ENCODE measurements at places on chromosomes 2 and 18.

- no peak for DNase-seq
These were observed 223.5 kb downstream of the UBE2E3 start for GRCh38 chr2:181203916-181204315.

DNA sequence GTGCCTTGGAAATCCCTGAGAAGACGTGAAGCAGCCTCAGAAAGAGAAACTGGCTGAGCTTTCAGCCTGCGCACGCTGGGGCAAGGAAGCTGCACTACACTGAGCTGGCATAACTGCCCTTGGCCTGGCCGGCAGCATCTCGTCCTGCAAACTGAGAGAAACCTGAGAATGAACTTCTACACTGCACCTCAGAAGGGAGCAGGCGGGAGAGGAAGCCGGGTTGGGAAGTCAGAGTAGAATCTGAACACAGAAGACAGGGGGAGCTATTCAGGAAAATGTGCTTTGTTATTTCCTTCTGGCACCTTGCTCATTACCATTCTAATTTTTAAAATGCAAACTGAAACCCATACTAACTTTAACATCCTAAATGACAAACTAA is 70.9 kb downstream of the ZEB2 start:
- no peak for DNase-seq

GRCh38 chr2:223959688-223960087 is 2.4 kb downstream of the MRPL44 start:
- peak; percentile 28 for DNase-seq

DNA sequence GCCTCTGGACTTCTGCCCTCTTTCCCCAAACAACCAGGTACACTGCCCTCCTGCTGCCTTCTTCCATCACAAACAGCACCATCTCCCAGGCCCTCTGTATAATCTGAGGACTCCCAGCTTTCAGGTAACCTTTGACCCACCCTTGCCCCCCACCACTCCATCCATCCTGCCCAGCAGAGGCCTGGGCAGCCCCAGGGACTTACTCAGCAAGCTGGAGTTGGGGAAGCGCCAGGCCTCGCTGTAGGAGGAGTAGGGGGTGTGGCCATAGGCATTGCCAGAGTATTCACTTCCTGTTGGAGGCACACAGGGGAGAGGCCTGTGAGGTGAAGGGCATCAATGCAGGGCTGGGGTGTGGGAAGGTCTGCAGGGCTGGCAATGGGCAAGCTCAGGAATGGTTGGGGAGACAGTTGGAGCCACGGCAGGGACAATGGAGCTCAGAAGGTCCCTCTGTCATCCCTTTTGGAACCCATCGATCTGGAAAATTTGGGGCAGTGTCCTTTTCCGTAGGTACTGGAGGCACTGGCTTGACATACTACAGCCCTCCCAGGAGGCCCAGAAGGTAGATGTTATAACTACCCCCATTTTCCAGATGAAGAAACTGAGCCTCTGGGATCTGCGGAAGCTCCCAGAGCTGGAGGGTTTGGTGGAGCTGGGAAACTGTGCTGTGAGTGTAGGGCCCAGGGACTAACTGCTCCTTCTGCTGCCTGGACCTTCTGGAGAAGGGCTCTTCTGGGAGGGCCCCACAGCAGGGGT is 46.3 kb downstream of the PSD4 start:
- DNase-seq, result no peak

- DNase-seq, result no peak
These were observed 472.7 kb downstream of the CMPK2 start for GRCh38 chr2:6392966-6393365.

- no peak for DNase-seq
These were observed 33.4 kb upstream of the GAREM2 start for GRCh38 chr2:26139269-26140183.

DNA sequence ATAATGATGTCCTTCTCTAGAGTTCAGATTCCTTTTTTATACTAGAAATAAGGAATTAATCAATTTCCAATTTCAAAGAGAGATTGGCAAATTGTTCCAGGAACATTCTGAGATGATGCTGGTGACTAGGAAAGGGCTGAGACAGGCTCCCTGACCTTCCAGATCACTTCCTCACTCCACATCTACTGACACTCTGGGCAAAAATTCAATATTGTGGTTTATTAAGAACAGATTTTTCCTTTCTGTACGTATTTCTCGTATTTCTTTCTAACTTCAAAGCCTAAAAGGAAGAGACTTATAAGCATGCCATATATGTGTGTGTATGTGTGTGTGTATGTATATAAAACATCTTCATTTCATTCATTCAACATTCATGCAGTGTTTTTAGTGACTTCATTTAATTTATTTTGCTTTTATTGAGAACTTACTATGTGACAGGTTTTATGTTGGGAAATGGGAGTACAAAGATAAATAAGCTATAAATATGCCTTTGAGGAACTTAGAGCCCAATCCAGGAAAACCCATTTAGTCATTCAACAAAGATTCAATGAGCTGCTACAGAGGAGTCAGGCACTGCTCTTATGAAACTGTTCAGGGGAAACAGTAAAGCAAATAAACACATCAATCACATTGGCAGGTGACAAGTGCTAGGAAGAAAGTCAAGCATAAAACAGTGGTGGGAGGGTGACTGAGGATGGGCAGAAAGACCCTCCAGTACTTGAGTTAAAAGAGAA is 137.9 kb downstream of the RDH14 start:
- no peak for DNase-seq

GRCh38 chr2:226963528-226963927 is 127.7 kb downstream of the RHBDD1 start:
- DNase-seq, result no peak

- DNase-seq, result no peak
These were observed 137.6 kb downstream of the ATL2 start for GRCh38 chr2:38239452-38239851.

GRCh38 chr2:219911541-219911940 is 284.1 kb downstream of the SLC4A3 start:
- no peak for DNase-seq

- DNase-seq, result no peak
These were observed 13.3 kb upstream of the POLE4 start for GRCh38 chr2:74944987-74945787.

GRCh38 chr2:170885130-170885791 is 43.8 kb upstream of the GORASP2 start:
- no peak for DNase-seq

DNA sequence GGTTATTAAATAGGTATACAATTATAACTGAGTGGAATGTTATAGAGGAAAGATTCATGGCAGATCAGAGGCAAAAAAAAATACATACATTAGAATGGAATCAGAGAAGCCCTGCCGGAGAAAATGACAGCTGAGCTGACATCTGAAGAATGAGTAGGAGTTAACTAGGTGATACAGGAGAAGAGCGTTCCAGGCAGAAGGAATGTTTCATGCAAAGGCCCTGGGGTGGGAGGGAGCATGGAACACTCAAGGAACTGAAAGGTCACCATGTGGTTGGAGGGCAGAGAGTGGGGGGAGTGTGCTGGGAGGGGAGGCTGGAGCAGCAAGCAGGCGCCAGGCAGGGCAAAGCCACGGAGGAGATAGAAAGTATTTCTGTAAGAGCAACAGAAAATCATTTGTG is 31.6 kb upstream of the CDK5R2 start:
- DNase-seq, result no peak

DNA sequence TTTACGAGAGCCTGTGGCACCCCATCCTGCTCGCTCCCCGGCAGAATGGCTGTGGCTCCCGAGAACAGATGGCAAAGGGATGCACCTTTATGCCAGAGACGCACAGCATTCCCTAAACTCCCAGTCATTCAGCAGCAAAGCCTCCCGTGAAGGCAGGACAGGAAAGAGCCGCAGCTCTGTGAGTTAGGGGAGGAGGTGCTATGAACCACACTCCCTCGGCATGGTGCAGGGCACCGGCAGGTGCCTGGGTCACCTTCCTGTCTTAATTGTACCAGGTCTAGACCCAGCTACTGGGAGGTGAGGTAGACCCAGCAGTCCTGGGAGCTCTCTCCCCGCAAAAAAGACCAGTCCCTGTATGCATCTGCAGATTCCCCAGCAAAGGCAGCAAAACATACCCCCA is 149.8 kb downstream of the TWIST2 start:
- no peak for DNase-seq

- no peak for DNase-seq
These were observed 876 bp upstream of the CYP27A1 start for GRCh38 chr2:218780851-218781690.

DNA sequence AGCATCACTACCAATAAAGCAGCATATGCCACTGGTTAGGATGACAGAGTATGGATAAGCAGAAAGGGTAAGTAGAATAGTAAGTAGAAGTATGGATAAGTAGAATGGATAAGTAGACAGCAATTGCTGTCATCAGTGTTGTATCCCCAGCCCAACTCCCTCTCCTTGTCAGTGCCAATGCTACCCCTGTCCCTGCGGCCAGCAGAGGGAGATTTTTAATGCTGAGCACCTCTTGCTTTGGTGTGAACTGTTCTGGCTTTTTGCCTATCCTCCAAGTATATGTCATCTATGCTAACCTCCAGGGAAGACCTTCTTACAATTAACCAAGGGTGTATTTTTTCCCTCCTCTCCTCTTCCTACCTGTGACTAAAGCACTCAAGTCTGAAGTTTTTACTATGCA is 136.7 kb upstream of the SPHKAP start:
- no peak for DNase-seq

DNA sequence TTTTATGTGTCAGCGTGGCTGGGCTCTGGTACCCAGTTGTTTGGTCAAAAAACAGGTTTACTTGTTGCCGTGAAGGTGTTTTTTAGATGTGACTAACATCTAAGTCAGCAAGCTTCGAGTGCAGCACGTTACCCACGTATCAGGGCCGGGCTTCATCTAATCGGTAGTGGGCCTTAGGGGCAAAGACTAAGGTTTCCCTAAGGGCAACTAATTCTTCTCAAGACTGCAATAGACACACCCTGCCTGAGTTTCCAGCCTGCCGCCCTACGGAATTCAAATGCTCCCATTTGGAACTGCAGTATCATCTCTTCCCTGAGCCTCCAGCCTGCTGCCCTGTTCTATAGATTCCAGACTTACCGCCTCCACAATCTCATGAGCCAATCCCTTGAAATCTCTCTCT is 27.7 kb downstream of the FHL2 start:
- DNase-seq, result no peak

DNA sequence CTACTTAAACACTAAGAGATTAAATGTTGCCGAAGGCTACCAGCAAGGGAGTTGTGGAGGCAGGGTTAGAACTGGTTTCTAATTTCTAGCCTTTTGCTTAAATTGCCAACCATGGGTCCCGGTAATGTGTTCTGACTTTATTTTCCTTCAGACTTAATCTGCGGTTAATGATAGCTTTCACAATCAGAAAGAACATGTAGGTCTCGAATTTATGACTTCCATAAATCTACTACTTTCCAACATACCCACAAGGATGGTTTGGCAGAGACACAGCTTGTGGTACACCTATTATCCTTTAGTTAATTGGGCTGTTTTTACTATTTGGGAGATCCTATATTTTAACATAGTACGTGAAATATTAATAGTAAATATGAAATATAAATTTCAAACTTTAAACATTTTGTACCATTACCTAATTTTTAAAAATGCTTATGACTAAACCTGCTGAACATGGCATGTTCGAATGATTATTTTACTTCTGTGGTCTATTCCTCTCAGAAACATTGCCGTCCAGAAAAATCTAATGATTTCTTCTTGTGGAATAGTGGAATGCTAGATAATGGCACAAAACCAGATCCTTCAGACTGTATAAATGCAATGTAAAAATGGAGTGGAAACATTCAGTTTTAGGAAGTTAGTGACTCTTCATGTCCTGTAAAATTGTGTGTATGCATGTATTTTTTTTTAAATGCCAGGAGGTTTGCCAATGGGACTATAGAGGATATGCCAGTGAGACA is 41.3 kb downstream of the PARD3B start:
- DNase-seq, result no peak

DNA sequence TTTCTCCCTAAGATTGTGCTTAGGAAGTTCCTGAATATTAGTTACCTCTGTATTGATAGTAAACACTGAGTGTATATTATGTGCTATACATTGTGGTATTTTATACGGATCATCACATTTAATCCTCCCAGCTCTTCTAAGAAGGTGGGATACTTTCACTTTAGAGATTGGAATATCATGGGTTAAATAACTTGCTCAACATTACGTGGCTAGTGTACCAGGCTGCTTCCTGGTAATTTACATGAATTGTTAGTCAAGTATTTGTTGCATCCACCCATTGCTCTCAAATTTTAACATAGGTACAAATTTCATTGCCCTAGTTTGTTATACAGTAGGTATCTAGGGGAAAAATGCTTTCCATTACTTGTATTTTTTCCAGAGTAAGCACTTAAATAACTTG is 21.4 kb downstream of the FAM98A start:
- DNase-seq, result no peak

DNA sequence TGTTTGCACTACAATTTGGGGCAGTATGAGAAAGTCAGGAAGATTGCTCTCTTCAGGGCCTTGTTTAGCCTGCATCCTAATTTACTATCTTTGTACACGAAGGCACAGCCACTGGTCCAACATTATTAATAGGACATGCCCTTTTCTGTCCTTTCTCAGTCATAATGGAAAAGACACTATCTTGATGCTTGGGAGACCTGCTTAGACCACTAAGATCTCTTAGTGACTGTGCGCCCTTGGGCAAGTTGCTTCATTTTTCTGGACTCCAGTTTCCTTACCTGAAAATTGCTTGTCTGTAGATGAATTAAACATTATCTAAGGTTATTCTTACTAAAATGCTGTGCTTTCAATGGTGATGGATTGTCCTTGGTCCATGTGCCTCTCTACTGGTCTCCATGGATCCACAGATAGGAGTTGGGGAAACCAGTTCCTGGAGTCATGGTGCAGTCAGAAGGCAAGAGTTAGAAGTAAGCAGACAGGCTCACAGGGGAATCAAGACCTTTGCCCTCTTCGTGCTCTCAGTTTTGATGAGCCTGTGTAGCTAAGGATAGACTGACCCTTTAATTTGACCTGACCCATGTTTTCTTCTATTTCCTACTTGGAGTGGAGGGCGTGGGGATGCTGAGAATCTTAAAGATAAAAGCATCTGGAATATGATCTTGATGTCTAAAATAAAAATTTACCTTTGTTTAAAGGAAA is 114.0 kb downstream of the RAPGEF4 start:
- no peak for DNase-seq

DNA sequence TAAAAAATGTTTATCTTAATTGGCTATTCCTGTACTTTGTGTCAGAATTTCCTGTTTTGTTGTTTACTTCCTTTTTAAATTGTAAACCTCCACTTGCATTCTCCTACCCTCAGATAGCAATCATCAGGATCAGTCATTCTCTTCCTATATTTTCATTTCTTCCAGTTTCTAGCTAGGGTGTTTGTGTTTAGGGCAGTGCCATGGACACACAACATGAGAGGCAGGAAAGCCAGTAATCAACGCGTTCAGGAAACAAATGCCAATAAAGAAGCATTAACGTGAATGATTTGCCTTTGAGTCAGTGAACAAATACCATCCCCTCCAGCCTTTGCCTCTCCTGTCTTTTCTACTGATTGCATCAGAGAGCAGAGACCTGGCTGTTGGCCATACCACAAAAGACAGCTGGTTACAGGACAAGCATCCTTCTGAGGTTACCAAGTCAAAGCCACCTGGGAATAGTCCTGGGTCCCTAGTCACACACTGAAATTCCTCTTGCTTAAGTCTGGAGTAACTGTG is 56.7 kb upstream of the FHL2 start:
- DNase-seq, result no peak

Measured in substantia nigra (tissue), 51 donors.